ENCODE measurements at places on chromosomes 11 and 22. TPM values are rescaled to one million over a fixed set of nuclear protein-coding genes. Genes with fewer than 3 reads are reported as not detected.

- DNase-seq = no peak
These were observed 6.5 kb downstream of the APOBEC3A start for GRCh38 chr22:38963872-38964271.

SUSD2 gene
- total RNA-seq = 2.6 TPM

GRCh38 chr11:118366287-118366686, 6.9 kb downstream of the UBE4A start:
- no peak for DNase-seq

GRCh38 chr11:70432065-70432464, 33.7 kb downstream of the CTTN start:
- no peak for DNase-seq

GRCh38 chr22:19361501-19362103, 69.9 kb downstream of the HIRA start:
- no peak for DNase-seq

- peak; percentile 54 for DNase-seq
These were observed 35.4 kb downstream of the SBF1 start for GRCh38 chr22:50439314-50439870.

SMTNL1 gene
- not detected for total RNA-seq

DNA sequence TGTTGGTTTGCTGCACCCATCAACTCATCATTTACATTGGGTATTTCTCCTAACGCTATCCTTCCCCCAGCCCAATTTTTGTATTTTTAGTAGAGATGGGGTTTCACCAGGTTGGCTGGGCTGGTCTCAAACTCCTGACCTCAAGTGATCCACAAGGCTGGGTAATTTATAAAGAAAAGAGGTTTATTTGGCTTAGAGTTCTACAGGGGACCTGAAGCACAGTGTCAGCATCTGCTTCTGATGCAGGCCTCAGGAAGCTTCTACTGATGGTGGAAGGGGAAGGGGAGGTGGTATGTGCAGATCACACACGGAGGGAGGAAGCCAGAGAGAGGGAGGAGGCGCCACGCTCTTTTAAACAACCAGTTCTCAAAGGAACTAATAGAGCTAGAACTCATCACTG, 25.8 kb downstream of the TANGO2 start:
- DNase-seq = no peak

- no peak for DNase-seq
These were observed 39.0 kb downstream of the RRAS2 start for GRCh38 chr11:14320020-14320419.

DNA sequence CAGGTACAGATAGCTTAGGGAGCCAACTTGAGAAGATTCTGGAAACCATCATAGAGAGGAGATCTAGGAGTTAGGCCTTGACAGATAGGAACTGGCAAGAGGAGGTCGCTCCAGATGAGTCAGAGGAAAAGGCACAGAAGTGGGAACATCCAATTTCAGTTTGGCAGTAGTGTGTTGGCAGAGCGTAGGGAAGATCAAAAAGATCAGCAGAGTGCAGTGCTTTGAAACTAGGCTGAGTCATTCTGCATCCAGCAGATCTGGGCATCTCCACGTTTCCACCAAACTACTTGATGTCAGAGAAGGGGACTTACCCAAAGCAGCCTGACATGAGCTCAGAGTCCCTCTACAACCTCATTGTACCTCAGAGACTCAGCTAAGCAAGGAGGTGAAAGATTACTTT, 58.5 kb downstream of the GAB4 start:
- DNase-seq = no peak

DNA sequence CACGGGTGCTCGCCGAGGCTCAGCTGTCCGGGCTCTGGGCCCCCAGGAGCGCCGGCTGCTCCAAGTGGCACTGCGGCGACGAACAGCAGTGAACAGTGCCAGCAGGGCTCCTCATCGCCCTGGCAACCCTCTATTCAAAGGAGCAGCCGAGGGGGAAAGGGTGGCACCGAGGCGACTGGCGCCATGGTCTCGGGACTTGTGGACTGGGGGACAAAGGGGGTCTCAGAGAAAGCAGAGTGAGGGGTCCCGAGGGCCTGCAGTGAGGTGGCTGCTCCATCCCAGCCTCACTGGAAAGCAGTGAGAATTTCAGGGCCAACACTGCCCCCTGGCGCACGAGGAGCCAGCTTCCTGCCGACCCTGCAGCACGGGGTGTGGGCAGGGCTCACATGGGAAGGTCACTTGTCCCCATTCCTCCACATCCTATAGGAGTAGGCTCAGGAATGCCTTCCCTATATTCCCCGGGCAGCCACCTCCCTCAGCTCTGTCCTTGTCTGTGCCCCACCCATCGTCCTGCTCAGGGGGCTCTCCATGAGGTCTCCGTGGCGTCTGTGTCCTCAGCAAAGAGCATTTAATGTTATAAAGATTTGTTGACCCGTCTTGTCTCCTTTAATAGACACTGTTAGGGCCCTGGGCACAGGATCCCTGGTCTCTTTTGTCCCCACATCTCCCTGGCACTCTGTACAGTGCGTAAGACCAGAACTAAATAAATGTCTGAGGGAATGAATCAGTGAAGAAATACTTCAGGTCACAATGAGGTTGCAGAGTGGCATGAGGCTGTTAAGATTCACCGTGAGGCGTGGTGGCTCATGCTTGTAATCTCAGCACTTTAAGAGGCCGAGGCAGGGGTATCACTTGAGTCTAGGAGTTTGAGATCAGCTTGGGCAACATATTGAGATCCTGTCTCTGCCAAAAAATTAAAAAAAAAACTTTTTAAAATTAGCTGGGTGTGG, 26.4 kb downstream of the LRFN4 start:
- peak; percentile 54 for DNase-seq

DNA sequence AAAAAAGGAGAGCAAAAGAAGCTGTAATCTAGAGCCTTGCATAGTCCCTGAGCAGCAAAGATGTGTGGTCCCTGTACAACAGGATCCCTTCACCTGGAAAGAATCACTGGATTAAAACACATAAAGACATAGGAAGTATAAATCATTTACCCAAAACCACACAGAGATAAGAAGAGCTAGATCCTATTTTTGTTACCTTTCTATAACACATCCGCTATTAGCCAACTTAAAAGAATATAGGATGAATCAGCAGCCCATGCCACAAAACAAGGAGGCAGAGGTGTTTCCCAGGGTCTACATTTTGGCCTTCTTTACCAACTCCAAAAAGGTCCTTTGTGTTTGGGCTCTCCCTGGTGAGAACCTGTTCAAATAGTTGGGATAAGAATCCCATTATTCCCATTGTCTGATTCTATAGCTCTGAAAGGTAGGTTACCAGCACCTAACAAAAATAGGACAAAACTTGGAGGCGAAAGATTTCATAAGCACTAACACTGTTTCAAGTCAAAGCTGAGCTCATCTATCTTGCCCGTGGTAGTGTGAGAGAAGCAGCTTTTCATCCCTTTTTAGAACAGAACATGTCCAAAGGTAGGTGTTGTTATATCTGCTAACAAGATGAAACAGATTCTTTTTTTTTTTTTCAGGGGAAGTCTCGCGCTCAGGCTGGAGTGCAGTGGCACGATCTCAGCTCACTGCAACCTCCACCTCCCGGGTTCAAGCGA, 26.8 kb downstream of the PAK1 start:
- DNase-seq = no peak

DNA sequence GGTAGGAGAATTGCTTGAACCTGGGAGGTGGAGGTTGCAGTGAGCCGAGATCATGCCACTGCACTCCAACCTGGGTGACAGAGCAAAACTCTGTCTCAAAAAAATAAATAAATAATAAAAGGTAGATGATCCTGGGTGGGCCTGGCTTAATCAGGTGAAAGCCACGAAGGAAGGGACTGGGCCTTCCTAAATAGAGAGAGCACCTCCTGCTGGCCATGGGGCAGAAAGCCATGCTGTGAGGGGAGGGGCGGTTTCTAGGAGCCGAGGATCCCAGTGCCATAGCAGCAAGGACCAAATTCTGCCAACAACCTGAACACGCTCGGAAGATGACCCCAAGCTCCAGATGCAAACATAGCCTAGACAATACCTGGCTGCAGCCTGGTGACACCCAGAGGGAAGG, 24.5 kb upstream of the DGKZ start:
- no peak for DNase-seq

LRRC32 gene
- total RNA-seq = 8.3 TPM

MMP13 gene
- total RNA-seq = not detected

DNA sequence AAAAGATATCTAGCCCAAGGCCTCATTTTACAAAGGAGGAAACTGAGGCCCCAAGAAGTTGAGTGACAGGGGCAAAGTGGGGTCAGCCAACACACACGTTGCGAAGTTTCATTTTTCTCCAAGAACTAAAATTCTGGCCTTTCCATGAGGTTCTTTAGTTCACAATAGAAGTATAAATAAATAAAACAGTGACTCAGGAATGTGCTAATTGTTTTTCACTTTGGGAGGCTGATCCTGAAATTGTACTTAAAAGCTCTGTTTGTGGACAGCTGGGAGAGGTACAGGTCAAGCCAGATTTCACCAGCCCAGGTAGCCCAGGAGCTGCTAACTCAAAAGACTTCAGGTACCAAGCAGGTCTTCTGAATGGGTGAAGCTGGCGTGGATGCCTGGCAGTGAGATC, 105.2 kb downstream of the TRAF6 start:
- DNase-seq = no peak

Data from right lobe of liver (tissue), 6 donors.